ENCODE measurements at places on chromosomes 6 and 20.

GRCh38 chr20:49608752-49609670 lies 41.1 kb upstream of the PTGIS start:
- no peak for DNase-seq

- no peak for DNase-seq
These were observed 53.1 kb upstream of the FAM83D start for GRCh38 chr20:38873050-38873581.

DNA sequence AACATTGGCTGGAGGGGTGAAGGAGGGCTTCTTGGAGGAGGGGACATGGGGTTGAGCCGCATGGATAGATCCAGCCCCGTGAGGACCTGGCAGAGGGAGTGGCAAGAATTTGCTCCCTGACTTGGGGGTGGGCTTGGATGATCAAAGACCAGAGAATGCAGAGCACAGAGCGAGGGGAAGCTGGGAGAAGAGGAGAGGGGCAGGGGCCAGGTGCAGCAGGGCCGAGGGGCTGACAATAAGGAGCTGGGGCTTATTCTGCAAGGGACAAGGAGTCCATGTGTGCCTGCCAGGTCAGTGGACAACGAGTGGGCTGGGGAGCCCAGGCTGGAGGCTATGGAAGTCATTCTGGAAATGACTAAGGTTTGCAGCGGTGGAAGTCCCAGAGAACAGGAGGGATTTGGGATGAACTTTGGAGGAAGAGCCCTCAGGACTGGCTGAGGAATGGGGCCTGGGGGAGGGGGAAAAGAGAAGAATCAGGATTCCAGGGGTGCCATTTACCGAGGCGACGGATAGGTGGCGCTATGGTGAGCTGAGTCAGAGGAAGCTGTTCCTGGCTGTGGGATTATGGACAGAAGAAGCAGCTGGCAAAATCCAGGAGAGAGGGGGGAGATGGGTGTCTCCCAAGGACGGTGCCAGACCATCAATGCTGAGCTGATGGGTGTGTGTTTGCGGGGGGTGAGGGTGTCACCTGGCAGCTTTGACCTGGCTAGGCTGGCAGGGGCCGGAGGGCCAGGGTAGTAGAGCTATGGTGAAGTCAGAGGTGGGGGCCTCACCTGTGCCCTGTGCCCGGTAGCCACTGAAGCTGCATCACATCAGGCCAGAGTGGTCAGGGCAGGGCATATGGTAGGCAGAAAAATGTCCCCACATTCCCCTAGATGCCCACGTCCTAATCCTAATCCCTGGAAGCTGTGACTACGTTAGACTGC lies 7.8 kb downstream of the KCNG1 start:
- no peak for DNase-seq

DNA sequence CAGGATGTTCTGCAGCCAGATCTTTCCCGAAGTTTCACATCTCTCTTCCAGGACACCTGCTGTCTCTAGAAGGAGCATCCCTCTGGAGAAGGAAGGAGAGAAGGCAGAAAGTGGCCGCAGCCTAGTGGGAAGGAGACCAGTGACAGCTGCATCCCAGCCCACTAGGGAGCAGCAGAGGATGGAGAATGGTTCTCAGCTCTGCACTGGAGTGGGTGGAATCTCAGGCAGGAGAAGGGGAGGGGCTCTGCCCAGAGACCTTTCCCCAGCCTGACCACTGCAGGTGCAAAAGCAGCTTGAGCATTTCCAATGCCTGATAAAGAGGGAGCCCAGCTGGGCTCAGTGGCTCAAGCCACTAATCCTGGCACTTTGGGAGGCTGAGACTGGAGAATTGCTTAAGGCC lies 32.3 kb downstream of the NCR2 start:
- peak; percentile 35 for DNase-seq

GRCh38 chr6:159193923-159194322 lies 24.7 kb downstream of the FNDC1 start:
- no peak for DNase-seq

- DNase-seq: no peak
These were observed 99.4 kb downstream of the ASXL1 start for GRCh38 chr20:32457479-32457986.

DNA sequence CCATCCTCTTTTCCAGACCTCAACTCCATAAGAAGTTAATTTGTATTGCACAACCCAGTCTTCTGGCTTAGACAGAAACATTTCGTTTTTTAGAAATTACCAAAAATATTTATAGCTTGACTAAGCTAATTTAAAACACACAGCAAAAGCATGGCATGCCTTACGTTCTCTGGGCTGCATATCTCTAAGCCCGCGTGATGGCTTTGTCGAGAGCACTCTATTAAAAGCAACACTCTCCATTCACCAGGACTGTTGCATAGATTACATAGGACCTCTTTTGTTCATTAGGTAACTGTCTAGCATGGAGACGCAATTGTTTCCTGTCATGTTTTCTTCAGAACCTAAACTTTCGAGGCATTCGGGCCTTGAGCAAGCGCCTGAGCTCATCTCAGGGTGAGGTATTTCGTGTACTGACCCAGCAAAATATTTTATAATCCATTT lies 104.5 kb downstream of the IBTK start:
- DNase-seq: no peak

- DNase-seq: no peak
These were observed 27.1 kb downstream of the CDS2 start for GRCh38 chr20:5153612-5154542.

GRCh38 chr6:100307561-100307960 lies 157.2 kb downstream of the SIM1 start:
- DNase-seq: no peak

GRCh38 chr6:90502381-90502780 lies 84.5 kb downstream of the MAP3K7 start:
- no peak for DNase-seq

- no peak for DNase-seq
These were observed 92.9 kb downstream of the TFAP2C start for GRCh38 chr20:56722042-56722441.

DNA sequence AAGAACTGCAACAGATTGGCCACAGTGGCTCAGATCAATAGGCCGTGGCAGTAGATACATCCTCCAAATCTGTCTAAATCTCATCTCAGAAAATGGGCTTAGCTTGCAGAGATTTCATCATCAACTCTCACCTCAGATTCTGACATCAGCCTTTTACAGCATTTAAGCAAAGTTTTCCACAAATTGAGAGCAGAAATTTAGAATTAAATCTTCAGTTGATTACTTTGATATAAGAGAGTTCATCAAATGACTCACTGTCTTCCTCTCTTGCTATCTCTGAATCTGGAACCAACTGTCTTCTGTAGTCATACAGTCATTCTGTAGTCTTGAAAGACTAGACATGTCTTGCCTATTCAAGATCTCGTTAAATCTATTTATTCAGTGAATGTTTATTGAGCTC lies 45.2 kb upstream of the CTAGE9 start:
- no peak for DNase-seq

DNA sequence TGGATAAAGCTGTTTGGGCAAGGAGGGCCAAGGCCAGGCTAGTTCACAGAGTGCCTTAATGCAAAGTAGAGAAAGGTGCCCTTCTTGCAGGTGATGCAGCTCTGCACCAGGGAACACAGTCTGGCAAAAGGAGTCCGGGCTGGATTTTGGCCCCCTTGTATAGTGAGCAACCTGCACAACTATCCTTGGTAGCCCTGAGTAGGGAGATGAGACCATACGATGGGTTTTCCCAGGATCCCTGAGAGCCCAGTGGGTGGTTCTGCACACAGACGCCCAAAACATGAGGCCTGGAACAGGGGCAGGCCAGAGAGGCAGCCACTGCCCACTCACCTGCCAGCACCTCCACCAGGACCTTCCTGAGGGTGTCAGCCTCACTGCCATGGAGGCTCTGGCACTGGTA lies 2.0 kb downstream of the TREM2 start:
- DNase-seq: no peak

DNA sequence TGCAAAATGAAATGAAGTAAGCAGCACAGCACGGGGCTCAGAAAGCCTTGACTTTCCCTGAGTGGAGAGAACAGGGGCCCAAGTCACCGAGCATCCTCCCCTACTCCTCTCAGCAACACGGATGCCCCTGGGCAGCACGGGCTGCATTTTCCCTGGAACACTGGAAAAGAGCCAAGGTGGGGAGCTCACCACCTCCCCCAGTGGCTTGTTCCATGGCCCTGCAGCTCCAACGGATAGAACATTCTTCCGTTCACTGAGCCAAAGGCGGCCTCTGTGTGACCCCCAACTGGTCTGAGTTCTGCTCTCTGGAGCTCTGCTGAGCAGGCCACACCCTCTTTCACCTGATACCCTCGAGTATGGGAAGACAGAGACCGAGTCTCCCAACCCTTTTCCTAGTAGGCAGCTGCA lies 20.8 kb upstream of the EMILIN3 start:
- DNase-seq: no peak

DNA sequence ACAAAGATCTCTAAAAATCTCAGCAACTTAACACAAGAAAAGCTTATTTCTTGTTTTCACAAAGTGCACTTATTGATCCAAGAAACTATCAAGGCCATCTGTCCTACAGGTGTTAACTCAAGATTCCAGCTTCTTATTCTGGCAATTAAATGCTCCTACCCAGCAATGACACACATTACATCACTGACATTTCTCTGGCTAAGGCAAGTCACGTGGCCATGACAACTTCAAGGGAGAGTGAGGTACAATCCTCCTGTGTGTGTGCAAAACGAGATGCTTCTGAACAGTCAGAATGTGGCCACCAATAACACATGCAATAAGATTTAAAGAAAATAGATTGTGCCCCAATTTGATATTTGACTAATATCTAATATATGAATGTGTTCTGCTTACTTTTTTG lies 169.3 kb upstream of the BTBD3 start:
- no peak for DNase-seq

DNA sequence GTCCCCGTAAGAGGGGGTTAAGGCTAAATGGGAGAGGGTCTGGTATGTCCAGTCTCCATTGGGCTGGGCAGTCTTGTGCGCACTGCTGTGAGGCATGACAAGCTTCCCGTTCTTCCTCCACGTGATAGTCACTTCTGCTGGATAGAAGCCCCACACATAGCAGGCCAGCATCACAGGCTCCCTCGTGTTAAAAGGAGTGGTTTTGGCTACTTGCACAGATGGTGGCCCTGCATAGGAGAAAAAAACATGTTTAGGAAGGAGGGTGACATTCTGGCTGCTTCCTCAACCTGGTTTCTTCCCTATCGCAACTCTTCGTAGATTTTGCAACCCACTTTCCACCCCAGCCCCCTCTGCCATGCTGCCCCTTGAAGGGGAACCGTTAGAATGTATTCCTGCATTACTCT lies 3.6 kb downstream of the HLA-DMB start:
- DNase-seq: no peak

GRCh38 chr6:131382631-131383030 lies 190.4 kb upstream of the ARG1 start:
- no peak for DNase-seq

DNA sequence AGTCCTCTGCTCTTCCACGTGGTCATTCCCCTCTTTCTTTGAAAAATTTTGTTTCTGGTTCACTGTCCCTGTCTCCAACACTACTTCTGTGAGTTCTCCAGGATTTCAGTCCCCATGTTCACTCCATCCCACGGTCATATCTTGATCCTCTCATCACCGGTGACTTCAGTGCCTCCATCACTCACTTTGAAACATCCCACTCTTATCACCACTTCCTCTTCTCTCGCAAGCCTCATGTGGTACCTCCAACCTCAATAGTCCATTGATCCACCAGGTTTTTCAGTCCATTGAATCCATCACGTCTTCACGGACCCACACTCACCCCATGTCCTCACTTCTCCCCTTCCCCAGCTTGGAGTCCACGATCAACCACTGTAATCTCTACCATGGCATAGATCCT lies 64.8 kb downstream of the CARMIL1 start:
- no peak for DNase-seq

DNA sequence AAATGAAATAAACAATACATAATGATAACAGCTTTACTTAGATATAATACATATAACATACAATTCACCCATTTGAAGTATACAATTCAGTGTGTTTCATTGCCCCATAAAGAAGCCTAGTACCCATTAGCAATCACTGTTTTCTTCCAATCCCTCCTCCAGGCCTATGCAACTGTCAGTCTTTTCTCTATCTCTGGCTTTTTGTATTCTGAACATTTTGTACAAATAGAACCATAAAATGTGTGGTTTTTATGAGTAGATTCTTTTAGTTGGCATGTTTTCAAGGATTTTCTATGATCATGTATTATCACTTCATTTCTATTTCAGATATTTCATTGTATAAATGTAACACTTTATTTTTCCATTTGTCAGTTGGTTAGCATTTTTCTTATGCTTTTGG lies 54.6 kb upstream of the MYO6 start:
- no peak for DNase-seq

Measured in NCI-H1436 treated with DMSO at 0.1 percent for 48 hours (cell line).